Dermis microvascular lymphatic vessel endothelial cell (primary cell): ENCODE measurements at places on chromosomes 1 and 21. TPM values are rescaled to one million over a fixed set of nuclear protein-coding genes. Genes with fewer than 3 reads are reported as not detected.

The RASAL2 gene
- 12.6 and 19.1 TPM in 2 replicates for total RNA-seq

The LYPLA2 gene
- total RNA-seq = 113 and 153 TPM in 2 replicates

The C1orf185 gene
- not detected in 2 replicates for total RNA-seq

The KRTAP21-2 gene
- not detected in 2 replicates for total RNA-seq

The SLC1A7 gene
- not detected in 2 replicates for total RNA-seq

The IFNAR2 gene
- 8.3 and 8.7 TPM in 2 replicates for total RNA-seq

The RAB7B gene
- total RNA-seq = under 0.01 TPM in 1 of 2 replicates, not detected in the other

The RNF2 gene
- total RNA-seq = 19.5 and 30.6 TPM in 2 replicates

The CKS1B gene
- total RNA-seq = 63.2 and 73.7 TPM in 2 replicates

The SFT2D2 gene
- total RNA-seq = 37.6 and 48.3 TPM in 2 replicates

The SLC30A2 gene
- 0.13 TPM in 1 of 2 replicates, not detected in the other for total RNA-seq

The SH2D5 gene
- 0.25 and 0.26 TPM in 2 replicates for total RNA-seq

The TMOD4 gene
- total RNA-seq = 0.25 TPM in 1 of 2 replicates, not detected in the other

The OR2L13 gene
- total RNA-seq = not detected in 2 replicates

The SAMSN1 gene
- total RNA-seq = 0.13 and 0.26 TPM in 2 replicates

The TNFRSF25 gene
- 5.6 and 7.1 TPM in 2 replicates for total RNA-seq

The TTC4 gene
- 10.1 and 13.8 TPM in 2 replicates for total RNA-seq

The CXADR gene
- total RNA-seq = 48.3 and 75.1 TPM in 2 replicates

The AMY1A gene
- total RNA-seq = not detected in 2 replicates

The KIF21B gene
- 1.9 and 3.4 TPM in 2 replicates for total RNA-seq

The CFHR3 gene
- under 0.01 TPM in 1 of 2 replicates, not detected in the other for total RNA-seq

The SELL gene
- 0.13 TPM in 2 replicates for total RNA-seq

The CD1B gene
- total RNA-seq = not detected in 2 replicates

The ST6GALNAC3 gene
- 45.5 and 49.9 TPM in 2 replicates for total RNA-seq

The WLS gene
- total RNA-seq = 31.6 and 32.5 TPM in 2 replicates

The CCDC185 gene
- not detected in 2 replicates for total RNA-seq

The NIBAN1 gene
- total RNA-seq = 2.4 and 4.1 TPM in 2 replicates

The NPHS2 gene
- not detected in 2 replicates for total RNA-seq

The HSD3B1 gene
- not detected in 2 replicates for total RNA-seq

The LRRC38 gene
- under 0.01 and 0.13 TPM in 2 replicates for total RNA-seq

The GNAT2 gene
- total RNA-seq = 0.13 TPM in 1 of 2 replicates, not detected in the other

The HSD11B1 gene
- total RNA-seq = not detected in 2 replicates

The FAM177B gene
- total RNA-seq = not detected in 2 replicates

The SYT14 gene
- 0.13 TPM in 2 replicates for total RNA-seq

The ID3 gene
- total RNA-seq = 478 and 570 TPM in 2 replicates

The MATN1 gene
- total RNA-seq = under 0.01 TPM in 1 of 2 replicates, not detected in the other

The C1QTNF12 gene
- 0.25 and 0.51 TPM in 2 replicates for total RNA-seq

The ACAP3 gene
- total RNA-seq = 11.8 and 19.5 TPM in 2 replicates

The SAMD11 gene
- under 0.01 and 0.13 TPM in 2 replicates for total RNA-seq

The RNF207 gene
- 3.3 and 4.0 TPM in 2 replicates for total RNA-seq

The ESRRG gene
- total RNA-seq = not detected in 2 replicates

The RGS18 gene
- not detected in 2 replicates for total RNA-seq

The THBS3 gene
- total RNA-seq = 11.0 and 19.5 TPM in 2 replicates

The SGIP1 gene
- 20.3 and 45.4 TPM in 2 replicates for total RNA-seq

The CFHR1 gene
- not detected in 2 replicates for total RNA-seq

The GSTM5 gene
- total RNA-seq = 0.25 TPM in 1 of 2 replicates, not detected in the other

The INAVA gene
- total RNA-seq = under 0.01 TPM in 1 of 2 replicates, not detected in the other

The GSTM1 gene
- not detected in 2 replicates for total RNA-seq

The S100A16 gene
- 429 and 594 TPM in 2 replicates for total RNA-seq

The ANGPTL1 gene
- total RNA-seq = not detected in 2 replicates

The GALNT2 gene
- total RNA-seq = 38.1 and 46.9 TPM in 2 replicates

The PLEKHN1 gene
- 0.38 and 0.51 TPM in 2 replicates for total RNA-seq

The INKA2 gene
- 5.3 and 6.6 TPM in 2 replicates for total RNA-seq

The DPM3 gene
- 24.7 and 40.4 TPM in 2 replicates for total RNA-seq

The TXLNA gene
- 57.6 and 68.0 TPM in 2 replicates for total RNA-seq

The RUNX3 gene
- total RNA-seq = not detected in 2 replicates

The GNG4 gene
- total RNA-seq = 0.13 and 0.25 TPM in 2 replicates

The DLGAP3 gene
- total RNA-seq = under 0.01 TPM in 2 replicates
